ENCODE measurements at places on chromosomes 11 and 22. TPM values are rescaled to one million over a fixed set of nuclear protein-coding genes. Genes with fewer than 3 reads are reported as not detected.

Gene MYO7A
- 0.30 TPM for total RNA-seq

Gene POLDIP3
- 22.5 TPM for total RNA-seq

Gene CD3D
- not detected for total RNA-seq

Gene GGTLC2
- not detected for total RNA-seq

Gene PIH1D2
- total RNA-seq = 1.3 TPM

Gene DDX25
- total RNA-seq = 0.62 TPM

Gene DDI1
- not detected for total RNA-seq

Gene GDPD4
- total RNA-seq = not detected

Gene TPBGL
- total RNA-seq = not detected

Gene SYNGR1
- 0.70 TPM for total RNA-seq

Gene RPLP2
- total RNA-seq = 1,062 TPM
